ENCODE measurements at places on chromosomes 1 and 21.
A peak's percentile ranks its signal among the peaks of the same experiment; 100 is the strongest.

GRCh38 chr1:6184083-6184783 is 4.1 kb upstream of the CHD5 start:
- no peak for DNase-seq

- peak; percentile 55 for DNase-seq
These were observed 5.2 kb downstream of the TSPEAR start for GRCh38 chr21:44706026-44706705.

DNA sequence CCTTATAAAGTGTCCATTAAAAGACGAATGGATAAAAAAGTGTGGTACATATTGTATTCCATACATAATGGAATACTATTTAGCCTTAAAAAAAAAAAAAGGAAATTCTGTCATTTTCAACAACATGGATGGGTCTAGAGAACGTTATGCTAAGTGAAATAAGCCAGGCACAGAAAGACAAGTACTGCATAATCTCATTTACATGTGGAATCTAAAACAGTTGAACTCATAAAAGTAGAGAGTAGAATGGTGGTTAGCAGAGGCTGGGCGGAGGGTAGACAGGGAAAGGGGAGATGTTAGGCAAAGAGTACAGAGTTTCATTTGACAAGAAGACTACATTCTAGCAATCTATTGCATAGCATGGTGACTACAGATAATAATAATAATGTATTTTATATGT is 2.6 kb downstream of the CTSS start:
- no peak for DNase-seq

DNA sequence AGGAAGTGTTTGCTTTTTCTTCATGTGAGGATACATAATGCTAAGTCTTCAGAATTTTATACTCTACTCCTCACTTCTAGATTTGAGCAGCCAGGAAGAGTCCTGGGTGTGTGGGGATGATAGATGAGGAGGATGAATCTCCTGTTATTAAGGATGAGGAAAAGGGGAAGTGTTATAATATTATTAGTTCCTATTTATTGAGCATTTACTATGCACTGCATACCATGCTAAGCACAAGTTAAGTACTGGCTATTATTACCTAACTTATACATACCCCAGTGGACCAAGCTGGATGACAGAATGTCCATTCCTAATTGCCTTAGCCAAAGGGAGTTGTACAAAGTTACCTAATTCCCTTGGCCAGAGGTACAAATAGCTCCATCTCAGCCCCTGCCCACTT is 19.8 kb downstream of the CACHD1 start:
- no peak for DNase-seq

DNA sequence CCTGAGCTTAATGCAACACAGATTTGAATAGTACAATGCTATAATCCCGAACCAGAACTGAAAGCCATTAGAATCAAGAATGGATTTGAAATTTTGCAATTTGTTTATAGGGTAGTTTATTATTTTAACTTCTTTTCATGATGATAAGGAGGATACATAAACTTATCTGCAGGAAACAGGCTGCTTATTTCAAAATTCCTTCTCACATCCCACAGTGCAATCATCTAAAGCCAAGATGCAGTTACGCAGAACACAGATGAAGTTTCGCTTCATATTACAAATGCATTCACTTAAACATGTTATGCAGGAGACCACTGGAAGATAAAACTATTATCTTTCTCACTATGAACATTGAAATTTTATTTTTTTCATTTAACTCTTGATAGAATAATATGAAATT is 1019.6 kb downstream of the PLA2G4A start:
- DNase-seq = no peak

GRCh38 chr21:25513810-25514209 is 93.5 kb downstream of the MRPL39 start:
- DNase-seq = no peak

GRCh38 chr1:25902462-25902861 is 3.8 kb downstream of the STMN1 start:
- DNase-seq = no peak

DNA sequence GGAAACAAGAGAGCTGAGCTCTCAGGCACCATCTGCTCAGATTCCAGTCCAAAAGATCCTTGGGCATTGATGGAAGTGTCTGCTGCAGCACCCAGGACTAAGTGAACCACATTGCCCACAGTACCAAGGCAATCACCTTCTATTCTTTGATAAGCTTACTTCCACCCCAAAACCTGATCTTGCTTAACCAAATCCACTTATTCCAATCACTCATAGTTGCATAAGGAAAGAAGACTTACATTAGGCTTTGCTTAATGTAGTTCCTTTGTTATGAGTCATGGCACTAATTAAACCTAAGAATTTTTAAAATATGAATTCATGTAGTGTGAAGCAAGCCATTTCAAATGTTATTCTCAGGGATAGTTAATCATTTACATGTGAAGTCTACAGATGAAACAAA is 84.5 kb downstream of the UCHL5 start:
- no peak for DNase-seq

- DNase-seq = no peak
These were observed 345 bp downstream of the SLX9 start for GRCh38 chr21:44940116-44940631.

GRCh38 chr1:221777431-221778072 is 35.7 kb upstream of the DUSP10 start:
- DNase-seq = no peak

GRCh38 chr1:222257027-222257426 is 290.9 kb downstream of the HHIPL2 start:
- no peak for DNase-seq

- DNase-seq = no peak
These were observed 6.7 kb downstream of the ZNF648 start for GRCh38 chr1:182054698-182055326.

- DNase-seq = no peak
These were observed 105.4 kb upstream of the FAM78B start for GRCh38 chr1:166272155-166272554.

DNA sequence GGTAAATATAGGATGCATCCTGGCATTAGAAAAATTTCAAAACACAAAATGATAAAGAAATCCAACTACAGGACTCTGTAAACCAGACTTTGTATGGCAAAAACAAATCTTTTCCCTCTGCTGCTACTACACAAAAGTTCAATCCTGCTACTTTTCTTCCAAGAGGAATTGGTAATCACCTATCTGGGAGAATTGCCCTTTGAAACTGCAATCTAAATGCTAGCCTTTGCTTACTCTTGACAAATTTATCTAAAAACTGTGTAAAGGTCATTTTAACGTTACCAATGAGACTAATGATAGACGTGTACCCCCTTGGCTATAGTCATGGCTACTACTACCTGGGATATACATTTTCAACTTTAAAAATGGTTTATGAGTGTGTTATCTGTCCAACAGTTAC is 837.9 kb upstream of the CXADR start:
- no peak for DNase-seq

DNA sequence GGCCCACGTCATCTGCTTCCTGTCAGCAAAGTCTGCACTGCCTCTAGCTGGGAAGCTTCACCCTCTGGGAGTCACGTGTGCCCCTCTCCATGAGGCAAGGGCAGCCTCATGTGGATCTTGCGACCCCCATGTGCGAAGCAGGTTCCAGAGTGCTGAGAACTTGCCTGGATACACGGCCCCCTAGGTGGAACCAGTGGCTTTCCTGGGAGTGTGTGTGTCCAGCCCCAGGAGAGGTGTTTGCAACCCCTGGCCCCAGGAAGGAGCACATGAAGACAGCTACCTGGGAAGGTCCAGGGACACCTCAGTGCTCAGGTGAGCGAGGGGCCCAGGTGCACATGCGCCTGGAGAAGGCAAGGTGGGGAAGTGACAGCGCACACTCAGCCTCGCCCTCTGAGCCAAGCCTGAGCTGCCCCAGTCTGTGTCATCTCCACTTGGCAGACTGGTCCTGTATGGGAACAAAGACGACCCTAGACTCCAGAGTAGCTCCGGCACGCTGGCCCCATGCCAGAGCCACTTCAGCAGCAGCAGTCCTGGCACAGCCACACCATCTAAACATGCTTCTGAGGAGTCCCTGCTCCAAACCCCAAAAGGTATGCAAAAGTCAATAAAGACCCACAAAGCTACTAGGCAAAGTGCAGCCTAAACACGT is 8.9 kb downstream of the LSS start:
- peak; percentile 58 for DNase-seq

DNA sequence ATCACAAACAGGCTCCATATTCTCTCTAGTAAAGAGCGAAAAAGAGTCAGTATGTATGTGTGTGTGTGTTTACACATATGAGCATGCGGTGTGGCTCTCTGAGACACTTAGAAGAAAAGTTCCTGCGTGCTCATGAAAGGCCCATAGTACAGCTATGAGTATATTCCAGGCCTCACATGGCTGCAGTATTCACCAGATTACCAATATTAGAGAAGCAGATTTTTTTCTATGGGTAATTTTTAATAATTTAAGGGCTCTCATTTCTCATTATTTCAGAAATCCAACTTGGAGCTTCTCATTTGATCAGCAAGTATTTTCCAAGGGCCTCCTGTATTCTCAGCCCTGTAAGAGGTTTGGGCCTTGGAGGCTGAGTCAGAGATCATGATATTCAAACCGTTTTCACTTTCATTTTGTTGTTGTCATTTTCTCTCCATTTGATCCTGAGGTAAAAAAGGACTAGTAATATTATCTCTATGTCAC is 232.9 kb upstream of the SGIP1 start:
- no peak for DNase-seq
